ENCODE measurements at places on chromosomes 3 and 15.

- DNase-seq, result no peak
Measured at GRCh38 chr15:65806397-65806796, 14.3 kb upstream of the DENND4A start.

DNA sequence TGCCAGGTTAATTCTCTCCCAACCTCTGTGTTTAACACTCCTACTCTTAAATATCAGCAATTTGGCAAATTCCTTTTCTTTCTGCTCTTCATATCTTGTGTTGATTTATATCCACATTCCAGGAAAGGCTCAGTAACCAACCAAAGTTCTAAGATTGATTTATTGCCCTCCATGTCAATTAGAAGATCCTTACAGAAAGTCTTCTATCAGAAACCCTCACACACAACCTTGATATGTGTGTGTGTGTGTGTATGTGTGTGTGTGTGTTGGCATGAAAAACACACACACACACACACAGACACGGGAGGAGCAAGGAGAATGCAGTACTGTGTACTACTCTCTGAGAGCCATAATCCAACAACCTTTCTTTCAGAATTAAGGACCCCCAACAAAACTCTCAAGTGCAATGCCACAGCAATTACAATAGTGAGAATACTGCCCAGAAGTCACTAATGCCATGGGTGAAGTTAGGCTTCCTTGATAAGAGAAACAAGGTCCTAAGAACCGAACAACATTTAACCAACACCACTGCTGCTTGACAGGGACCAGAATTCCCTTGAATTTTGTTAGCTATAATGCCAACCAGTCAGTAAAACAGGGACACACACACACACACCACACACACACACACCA, 1.1 kb downstream of the LSAMP start:
- no peak for DNase-seq

DNA sequence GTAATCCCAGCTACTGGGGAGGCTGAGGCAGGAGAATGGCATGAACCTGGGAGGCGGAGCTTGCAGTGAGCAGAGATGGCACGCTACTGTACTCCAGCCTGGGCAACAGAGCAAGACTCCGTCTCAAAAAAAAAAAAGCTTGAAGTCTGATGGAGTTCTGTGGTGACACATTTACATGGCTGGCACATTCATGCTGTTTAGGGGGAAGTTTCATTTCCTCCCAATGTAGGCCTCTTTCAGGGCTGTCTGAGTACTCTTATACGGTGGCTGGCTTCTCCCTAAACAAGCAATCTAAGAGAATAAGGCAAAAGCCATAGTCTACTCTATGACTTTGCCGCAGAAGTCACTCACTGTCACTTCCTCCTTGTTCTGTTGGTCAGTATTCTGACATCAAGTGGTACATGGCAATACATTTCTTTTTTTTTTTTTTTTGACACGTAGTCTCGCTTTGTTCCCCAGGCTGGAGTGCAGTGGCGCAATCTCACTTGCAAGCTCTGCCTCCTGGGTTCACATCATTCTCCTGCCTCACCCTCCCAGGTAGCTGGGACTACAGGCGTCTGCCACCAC, 41.2 kb downstream of the OIP5 start:
- DNase-seq, result no peak

GRCh38 chr15:79656151-79657000, 224.2 kb downstream of the MINAR1 start:
- DNase-seq, result no peak

GRCh38 chr3:60594025-60594424, 657.2 kb downstream of the FHIT start:
- DNase-seq, result peak; percentile 89

DNA sequence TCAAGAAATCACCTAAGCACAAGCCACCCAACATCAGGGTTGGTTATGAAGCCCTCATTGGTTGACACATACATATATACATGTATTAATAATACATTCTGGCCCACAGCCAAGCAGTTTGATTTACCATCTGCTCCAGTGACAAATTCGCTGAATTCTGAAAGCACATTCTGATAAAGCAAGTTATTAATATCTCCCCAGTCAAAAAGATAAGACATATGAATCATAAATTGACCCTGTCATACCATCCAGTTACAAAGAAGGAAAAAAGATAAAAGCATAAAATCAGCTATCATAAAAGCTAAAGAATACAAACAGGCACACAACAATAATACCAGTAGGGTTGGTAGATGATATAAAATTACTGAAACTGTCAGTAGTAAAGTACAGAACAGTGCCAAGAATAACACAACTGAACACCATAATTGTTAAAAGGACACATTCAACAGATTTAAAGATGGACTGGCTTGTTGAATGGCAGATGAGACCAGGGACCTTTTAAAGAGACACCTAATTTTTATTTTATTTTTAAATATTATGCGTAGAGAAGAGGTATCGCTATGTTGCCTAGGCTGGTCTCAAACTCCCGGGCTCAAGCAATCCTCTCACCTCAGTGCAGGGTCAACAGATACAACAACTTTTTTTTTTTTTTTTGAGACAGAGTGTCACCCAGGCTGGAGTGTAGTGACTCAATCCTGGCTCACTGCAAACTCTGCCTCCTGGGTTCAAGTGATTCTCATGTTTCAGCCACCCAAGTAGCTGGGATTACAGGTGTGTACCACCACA, 7.7 kb downstream of the SNX4 start:
- no peak for DNase-seq

DNA sequence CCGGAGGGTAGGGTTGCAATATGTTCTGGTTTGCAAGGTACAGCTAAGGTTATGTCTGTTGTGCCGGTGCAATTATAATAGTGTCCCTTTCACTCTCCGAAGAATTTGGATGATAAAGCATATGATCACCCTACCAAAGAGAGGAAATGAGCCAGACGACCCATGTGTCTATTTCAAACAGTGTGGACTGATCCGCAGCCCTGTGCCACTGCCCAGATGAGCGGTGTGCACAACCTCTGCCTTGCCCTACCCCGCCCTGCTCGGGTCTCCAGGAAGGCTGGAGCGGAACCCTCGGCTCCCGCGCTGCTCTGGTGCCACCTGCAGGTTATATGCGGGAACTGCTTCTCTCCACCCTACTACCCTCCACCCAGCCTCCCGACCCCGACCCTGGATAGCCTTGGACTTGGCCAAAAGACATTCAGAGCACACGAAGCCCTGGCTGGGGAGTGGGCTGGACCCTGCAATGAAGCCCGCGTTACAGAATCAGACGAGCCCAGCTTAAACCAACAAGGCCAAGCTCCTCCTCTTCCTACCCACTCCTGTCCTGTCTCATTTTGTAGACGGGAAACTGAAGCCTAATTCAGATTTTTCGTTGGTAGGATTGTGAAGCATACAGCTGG, 68.4 kb upstream of the CHRNB4 start:
- DNase-seq, result peak; percentile 77
